Mucosa of descending colon (tissue), 3 donors: ENCODE measurements at places on chromosomes 3 and 15. TPM values are rescaled to one million over a fixed set of nuclear protein-coding genes. Genes with fewer than 3 reads are reported as not detected.

ADAMTSL3 gene
- total RNA-seq, result 4.1 TPM

CCDC50 gene
- total RNA-seq, result 60.2 TPM

TRIM42 gene
- total RNA-seq, result not detected

CCR1 gene
- total RNA-seq, result 1.8 TPM

GOLGA6B gene
- total RNA-seq, result not detected

LOXL1 gene
- 0.87 TPM for total RNA-seq

SAXO2 gene
- total RNA-seq, result 0.58 TPM

C3orf80 gene
- 1.5 TPM for total RNA-seq

TMOD2 gene
- total RNA-seq, result 6.3 TPM

HOMER2 gene
- 1.9 TPM for total RNA-seq

CSPG4 gene
- 86.8 TPM for total RNA-seq

SOX14 gene
- total RNA-seq, result not detected

SLC24A5 gene
- not detected for total RNA-seq

NEK10 gene
- total RNA-seq, result 1.1 TPM

VEPH1 gene
- total RNA-seq, result 4.8 TPM

SLCO2A1 gene
- total RNA-seq, result 67.7 TPM

ANKRD63 gene
- total RNA-seq, result not detected

RAB6B gene
- total RNA-seq, result 4.1 TPM

TJP1 gene
- total RNA-seq, result 78.8 TPM

ARHGAP31 gene
- total RNA-seq, result 11.8 TPM

HES1 gene
- total RNA-seq, result 116 TPM

LRRC34 gene
- total RNA-seq, result 1.6 TPM

ZNF385D gene
- total RNA-seq, result 2.8 TPM

CATSPER2 gene
- 7.0 TPM for total RNA-seq

SLC28A2 gene
- 2.6 TPM for total RNA-seq

ZNF860 gene
- total RNA-seq, result 0.63 TPM

TMEM207 gene
- not detected for total RNA-seq

GPR160 gene
- 96.5 TPM for total RNA-seq

ZNF280D gene
- total RNA-seq, result 39.8 TPM

IL5RA gene
- 0.57 TPM for total RNA-seq

TLR9 gene
- total RNA-seq, result 0.89 TPM

HIGD2B gene
- total RNA-seq, result not detected

SLC9C1 gene
- total RNA-seq, result 0.96 TPM

KCNMB3 gene
- 2.4 TPM for total RNA-seq

RGMA gene
- total RNA-seq, result 88.4 TPM

GP5 gene
- total RNA-seq, result 0.19 TPM

CNTN4 gene
- 41.1 TPM for total RNA-seq

MOBP gene
- 0.92 TPM for total RNA-seq

ST8SIA2 gene
- total RNA-seq, result 0.44 TPM

WDR49 gene
- 0.95 TPM for total RNA-seq

GNAI2 gene
- total RNA-seq, result 47.0 TPM

CEMIP gene
- 0.63 TPM for total RNA-seq

RABL3 gene
- 26.5 TPM for total RNA-seq

GASK1A gene
- total RNA-seq, result 3.6 TPM
